ENCODE measurements at places on chromosomes 4 and X.

DNA sequence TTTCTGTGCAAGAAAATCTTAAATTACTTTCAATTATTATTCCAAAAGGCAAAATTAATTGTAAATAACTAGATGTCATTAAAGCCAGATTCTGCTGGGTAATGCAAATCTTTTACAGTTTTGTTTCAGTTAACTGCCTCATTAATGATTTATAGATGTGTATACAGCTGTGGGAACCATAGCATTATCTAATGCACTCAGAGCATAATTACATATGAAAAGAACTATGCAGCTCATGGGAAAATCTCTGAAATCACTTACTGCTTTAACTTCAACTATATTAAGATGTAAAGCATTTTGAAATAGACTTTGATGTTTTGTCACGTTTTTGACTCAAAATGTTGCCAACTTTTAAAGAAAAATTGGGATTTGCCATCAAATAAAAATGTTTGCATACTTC, 630.3 kb upstream of the KLHL4 start:
- no peak for DNase-seq

- DNase-seq, result no peak
Observed at GRCh38 chr4:7295911-7296660, 103.7 kb downstream of the SORCS2 start.

DNA sequence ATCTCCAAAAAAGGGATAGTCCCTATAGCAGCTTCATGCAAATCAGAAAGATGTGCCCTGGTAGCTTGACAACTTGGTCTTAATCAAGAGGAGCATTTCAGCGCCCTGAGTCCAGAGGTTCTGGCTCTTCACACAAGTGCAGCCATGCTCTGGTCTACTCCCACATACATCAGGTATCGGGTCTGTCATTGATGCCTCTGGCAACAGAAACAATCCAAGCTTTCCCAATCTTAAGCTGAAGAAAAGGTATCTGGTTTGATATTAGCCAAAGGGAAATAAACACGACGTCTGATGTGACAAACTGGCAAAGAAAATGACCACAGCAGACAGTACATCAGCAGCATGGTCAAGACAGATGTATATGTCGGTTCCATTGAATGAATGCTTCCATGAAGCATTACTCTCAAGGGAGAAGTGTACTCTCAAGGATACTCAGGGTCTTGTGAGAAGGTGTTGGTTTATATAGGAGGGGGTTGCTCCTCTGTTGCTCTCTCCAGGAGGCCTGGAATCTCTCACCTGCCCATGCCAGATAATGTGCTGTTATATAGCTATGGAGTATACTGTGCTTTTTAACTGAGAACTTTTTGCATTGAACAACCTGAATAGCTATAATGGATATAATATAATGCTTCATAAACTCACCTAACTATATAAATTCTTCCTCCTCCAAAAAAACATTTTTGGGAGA, 879.6 kb upstream of the PCDH10 start:
- DNase-seq, result no peak

GRCh38 chrX:80984118-80984517, 174.4 kb upstream of the BRWD3 start:
- no peak for DNase-seq

DNA sequence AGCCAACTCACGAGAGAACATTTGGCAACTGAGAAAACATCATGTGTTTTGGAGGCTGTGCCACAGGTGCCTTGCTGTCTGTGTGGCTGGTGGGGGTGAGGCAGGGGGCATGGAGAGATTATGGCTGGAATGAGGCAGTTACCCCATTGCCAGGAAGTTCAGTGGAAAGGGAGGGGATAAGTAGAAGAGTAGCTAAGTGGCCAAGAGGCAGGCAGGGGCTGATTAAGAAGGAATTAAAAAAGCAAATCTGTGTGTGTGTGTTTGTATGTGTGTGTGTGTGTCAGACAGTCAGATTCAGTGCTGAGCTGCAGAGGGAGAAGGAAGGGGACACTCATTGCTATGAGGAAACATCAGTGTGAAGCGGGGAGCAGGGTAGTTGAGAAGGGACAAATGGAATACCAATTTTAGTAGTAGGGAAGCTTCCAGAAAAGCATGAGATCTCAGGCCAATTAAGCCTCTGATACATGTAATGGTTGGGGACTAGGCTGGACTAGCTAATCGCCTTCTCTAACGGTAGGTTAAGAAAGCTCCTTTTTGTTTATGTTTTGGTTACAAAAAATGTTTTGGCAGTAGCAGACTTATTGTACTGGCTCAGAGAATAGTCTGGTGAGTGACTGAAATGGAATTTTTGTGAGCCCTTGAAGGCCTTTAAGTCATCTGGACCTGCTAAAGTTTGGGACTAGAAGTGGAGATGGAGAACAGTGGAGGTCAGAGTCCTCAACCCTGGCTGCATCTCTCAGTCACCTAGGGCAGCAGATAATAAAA, 18.5 kb downstream of the TMEM164 start:
- peak; percentile 60 for DNase-seq

- no peak for DNase-seq
Observed at GRCh38 chrX:100928660-100929613, at the start of gene XKRX. Gene XKRX (minus strand): TSS chrX:100928917. CDS start chrX:100928304, 613 bp downstream.

DNA sequence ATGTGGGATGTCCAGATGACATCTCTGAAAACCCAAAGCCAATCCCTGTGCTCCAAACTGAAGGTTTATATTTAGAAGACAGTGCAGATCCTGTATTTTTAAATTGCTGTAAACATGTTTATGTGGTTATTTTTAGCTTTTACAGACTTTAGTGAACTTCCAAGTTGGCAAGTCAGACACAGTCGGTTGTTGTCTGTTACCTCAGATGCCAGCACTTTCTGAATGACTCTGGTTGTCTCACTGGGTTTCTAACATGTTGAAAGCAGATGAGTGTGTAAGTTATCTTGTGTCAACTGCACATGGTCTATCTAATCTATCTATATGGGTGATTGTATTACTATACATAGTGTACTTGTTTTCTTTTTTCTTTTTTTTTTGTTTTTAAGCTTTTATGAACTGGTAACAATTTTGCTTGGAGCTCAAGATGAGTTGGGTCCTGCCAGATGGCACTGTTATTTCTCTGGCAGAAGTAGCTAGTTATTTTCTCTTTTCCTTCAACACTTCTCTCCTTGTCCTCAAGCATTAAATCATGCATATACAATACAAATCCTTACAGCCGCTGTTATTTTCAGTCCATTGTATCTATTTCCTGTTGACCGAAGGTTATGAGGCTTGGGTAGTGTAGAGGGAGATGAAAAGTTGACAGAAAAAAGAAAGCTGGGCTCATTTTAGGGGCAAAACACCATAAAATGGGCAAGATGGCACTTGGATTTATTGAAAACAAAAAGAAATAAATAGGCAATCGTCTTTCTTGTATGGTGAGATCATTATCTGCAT, 66.3 kb downstream of the GAB1 start:
- DNase-seq, result no peak

- no peak for DNase-seq
Observed at GRCh38 chr4:151785484-151786157, 24.8 kb upstream of the GATB start.

DNA sequence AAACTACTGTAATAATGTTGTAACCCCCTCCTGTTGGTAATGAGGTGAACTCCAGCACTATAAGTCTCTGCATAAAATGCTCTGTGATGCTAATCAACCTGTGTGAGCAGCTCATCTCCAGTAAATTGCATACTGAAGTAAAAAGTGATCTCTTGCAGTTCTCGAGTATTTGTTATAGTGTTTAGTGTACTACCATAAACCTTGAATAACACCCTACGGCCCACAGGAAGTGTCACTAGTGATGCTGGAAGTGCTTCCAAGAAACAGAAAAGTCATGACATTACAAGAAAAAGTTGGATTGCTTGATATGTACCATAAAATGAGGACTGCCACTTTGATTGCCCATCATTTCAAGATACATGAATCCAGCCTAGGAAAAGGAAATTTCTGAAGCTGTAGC, 39.0 kb downstream of the IL15 start:
- DNase-seq, result no peak

GRCh38 chrX:4936315-4936714, 1222.9 kb upstream of the PRKX start:
- no peak for DNase-seq

DNA sequence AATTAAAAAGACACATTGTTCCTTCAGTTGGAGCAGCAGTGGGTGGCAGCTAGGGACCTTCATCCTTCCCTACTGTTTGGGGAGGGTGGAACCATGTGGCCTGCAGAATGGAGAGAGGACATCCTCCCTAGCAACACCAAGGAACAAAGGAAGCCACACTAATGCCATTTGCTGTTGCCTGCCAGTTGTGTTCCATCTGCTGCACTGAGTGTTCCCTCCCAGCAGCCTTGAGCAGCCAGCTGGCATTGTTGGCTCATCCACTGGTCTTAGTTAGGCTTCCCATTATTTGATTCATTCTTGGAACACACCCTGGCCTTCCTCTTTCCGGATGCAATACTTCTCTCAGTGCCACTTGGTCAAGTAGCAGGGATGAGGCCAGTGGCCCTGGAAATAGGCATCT, 25.0 kb upstream of the HMGB3 start:
- DNase-seq, result no peak

- DNase-seq, result no peak
Observed at GRCh38 chr4:148716431-148717052, 274.3 kb upstream of the NR3C2 start.

- no peak for DNase-seq
Observed at GRCh38 chr4:73684097-73684496, 56.3 kb upstream of the CXCL8 start.

DNA sequence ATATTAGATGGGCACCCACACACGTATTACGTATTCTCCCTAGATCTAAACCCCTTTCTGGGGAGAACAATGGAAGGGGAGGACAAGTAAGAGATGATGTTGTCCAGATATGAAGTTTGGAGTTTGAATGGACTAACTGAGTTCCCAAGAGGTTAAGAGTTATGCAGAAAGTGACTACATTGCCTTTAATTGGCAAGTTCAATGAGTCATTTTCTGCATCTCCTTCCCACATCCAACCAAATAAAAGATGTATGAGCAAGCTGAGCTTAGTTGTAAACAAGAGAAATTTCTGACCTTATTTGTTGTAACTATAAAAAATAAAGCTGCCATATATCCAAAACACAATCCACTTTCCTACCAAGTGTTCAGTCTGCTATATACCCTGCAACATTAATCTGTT, 50.5 kb downstream of the TIGD2 start:
- DNase-seq, result peak; percentile 24

- DNase-seq, result no peak
Observed at GRCh38 chrX:87391742-87392141, 125.9 kb upstream of the KLHL4 start.

GRCh38 chrX:17535229-17535628, 160.2 kb downstream of the NHS start:
- DNase-seq, result no peak

GRCh38 chrX:39442332-39442731, 641.1 kb downstream of the MID1IP1 start:
- DNase-seq, result no peak

GRCh38 chr4:138650929-138651448, 364.6 kb upstream of the NOCT start:
- peak; percentile 93 for DNase-seq

- no peak for DNase-seq
Observed at GRCh38 chr4:26912069-26912468, 51.4 kb downstream of the STIM2 start.

GRCh38 chr4:75002381-75002780, 69.5 kb downstream of the PARM1 start:
- no peak for DNase-seq

- DNase-seq, result no peak
Observed at GRCh38 chr4:76515975-76516843, 81.2 kb downstream of the SHROOM3 start.

DNA sequence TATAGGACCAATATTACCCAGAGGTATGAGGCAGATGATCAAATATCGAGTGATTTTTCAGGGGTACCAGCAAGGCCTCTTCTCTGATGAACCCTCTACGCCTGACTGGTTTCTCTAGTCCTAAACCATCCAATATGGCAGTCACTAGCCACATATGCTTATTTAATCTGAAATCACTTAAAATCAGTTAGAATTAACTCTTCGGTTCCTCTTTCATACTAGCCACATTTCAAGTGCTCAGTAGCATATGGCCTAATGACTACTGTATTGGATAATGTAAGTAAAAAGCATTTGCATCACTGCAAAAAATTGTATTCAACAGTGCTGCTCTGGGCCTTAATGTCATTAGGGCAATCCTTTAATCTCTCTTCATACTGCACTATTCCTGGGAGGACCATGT, 4.4 kb upstream of the APBB2 start:
- no peak for DNase-seq

- peak; percentile 8 for DNase-seq
Observed at GRCh38 chrX:150635952-150636351, 57.2 kb upstream of the MTMR1 start.

- DNase-seq, result no peak
Observed at GRCh38 chr4:74293558-74293957, 14.7 kb upstream of the EPGN start.

GRCh38 chrX:4850312-4850711, 1136.9 kb upstream of the PRKX start:
- DNase-seq, result no peak

- DNase-seq, result no peak
Observed at GRCh38 chr4:41437111-41437536, 100.8 kb upstream of the LIMCH1 start.

DNA sequence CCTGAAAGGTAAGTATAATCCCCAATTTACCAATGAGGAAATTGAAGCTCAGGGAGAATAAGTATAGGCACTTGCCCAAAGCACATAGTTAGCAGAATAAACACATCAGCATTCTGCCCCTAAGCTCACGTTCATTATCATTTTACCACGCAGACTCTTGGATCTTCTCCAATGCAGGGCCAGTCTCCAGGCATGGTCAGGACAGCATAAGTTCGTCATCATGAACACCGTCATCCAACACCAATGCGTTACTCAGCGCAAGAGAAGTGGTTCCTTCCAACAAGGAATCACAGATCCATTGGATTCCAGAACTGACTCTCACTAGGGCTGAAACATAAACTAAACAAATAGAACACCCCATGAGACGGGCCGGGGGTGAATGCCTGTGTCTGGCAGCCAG, 86.5 kb upstream of the GPM6B start:
- DNase-seq, result no peak

- no peak for DNase-seq
Observed at GRCh38 chr4:12439633-12440305, 1011.1 kb upstream of the HS3ST1 start.

DNA sequence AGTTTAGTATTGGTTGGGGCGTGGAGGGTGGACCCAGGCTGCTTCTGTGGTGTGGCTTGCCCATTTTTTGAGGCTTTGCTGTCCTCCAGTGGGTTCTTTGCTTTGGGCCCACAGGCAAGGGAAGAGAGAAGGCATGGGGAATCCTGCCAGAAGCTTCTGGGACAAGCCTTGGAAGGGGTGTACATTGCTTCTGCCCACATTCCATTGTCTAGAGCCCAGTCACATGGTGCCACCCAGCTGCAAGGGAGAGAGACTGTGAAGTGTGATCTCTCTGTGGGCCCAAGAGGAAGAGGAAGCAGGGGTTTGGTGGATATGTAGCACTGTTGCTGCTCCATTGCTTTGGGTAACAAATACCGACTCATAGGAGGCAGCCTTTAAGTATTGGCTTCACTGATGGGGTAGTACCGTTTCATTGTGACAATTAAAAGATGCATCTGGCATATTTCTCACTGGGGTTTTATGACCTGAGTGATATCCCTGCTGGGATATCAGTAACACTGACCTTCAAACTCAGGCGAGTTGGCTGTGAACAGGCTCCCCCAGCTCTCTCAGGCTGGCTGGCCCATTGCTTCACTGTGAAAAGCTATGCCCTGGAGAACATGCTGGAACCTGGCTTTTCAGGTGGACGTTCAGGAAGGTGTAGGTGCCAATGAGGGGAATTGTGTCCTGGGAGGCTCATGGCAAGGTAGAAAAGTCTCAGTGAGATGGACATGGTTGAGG, 85.9 kb downstream of the CLDN34 start:
- no peak for DNase-seq

Data from AG09309 (cell line).